ENCODE measurements at places on chromosomes 6 and 20.

DNA sequence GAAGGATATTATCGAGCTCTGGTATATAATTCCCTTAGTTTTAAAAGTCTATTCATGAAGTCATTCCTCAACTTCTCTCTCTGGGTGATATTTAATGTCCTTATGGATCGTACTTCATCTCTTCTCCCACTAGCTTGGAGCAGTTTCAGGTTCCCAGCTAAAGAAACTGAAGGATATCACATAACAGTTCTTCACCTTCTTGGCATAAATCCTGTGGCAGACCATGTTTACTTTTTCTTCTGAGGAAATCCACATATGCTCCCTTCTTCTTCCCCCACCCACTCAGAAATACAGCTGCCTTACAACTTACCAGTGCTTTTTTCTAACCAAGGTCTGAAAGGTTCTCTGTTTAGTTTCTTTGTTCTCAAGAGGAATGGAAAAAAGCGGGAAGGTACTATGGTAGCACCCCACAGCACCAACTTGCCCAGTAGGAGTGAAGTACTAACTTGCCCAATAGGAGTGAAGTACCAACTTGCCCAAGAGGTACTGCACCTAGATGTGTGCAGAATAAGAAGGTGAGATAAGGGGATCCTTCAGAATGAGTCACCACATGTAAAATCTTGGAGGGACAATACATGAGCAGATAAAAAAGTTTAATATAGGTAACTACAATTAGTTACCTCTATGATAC lies 53.1 kb downstream of the TSPYL4 start:
- DNase-seq, result no peak

DNA sequence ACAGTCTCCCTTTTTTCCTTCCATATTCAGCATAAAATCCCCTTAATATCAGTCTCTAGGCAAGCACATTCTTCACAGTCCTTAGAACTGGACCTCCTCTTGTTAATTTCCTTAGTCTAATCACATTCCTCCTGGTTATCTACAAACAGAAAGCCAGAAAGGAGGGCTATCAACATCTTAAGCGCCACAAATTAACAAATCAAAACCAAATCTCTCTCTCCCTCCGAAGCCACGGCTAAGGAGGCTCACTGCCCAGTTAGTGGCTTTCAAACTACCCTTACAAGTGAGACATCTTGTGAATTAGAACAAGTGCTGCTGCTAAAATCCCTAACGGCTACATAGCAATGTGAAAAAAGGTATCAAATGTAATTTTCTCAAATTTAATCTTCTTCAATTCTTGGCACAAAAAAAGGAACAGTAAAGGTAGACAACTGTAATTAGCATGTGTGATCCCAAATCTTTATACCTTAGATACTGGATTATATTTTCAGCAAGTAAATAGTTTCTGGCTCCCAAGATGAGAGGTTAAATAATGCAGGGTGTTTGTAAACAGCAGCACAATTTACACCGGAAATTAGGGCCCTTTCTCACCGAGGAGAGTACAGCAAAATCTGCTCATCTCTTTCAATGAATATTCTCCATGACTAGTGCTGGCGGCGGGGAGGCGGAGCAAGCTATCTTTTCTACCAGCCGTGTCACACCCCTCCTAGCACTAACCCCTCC lies 1.4 kb upstream of the TRIM39 start:
- peak; percentile 94 for DNase-seq

- no peak for DNase-seq
These were observed 35.7 kb downstream of the CITED2 start for GRCh38 chr6:139338795-139339194.

- peak; percentile 59 for DNase-seq
These were observed 2.8 kb upstream of the RNASET2 start for GRCh38 chr6:166958926-166959861.

DNA sequence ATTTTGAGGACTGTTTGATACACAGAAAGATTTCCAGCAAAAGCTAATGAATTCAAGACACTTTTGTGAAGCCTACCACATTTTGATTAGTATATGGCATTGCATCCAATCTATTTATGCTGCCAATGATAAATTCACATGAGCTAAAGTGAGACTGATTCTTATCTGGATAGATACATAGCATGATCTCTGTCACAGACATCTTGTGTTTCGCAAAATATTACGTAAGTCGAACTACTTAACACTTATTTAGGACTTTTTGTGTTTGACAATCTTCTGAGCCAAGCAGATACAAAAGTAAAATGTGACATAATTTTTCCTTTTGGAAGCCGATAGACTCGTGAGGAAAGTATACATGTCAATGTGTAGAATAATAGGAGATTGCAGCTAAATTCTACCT lies 251.6 kb downstream of the HACE1 start:
- no peak for DNase-seq

- DNase-seq, result no peak
These were observed 107.3 kb downstream of the SLX4IP start for GRCh38 chr20:10542442-10542841.

DNA sequence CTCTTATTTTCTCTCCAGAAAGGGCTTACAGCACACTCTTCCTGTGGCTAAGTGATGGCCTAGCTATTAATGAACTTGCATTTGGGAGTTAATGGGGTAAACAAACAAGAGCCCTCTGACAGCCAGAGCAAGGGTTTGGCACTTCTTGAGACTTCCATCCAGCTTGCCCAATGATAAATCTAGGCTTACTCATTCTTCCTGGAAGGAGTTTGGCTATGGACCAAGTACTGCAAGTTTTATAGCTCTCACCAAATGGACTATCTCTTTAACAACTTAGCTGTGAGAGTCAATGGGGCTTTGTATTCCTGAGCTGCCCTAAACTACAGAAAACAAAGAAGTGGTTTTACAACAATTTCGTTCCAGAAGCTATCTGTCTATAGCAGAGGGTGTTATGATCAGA lies 16.7 kb upstream of the PI3 start:
- no peak for DNase-seq

GRCh38 chr20:137668-138490 lies 4.5 kb upstream of the DEFB126 start:
- peak; percentile 15 for DNase-seq

- no peak for DNase-seq
These were observed 123.0 kb upstream of the AKIRIN2 start for GRCh38 chr6:87824958-87825491.

GRCh38 chr20:37777988-37778659 lies 84.3 kb downstream of the CTNNBL1 start:
- DNase-seq, result no peak

- no peak for DNase-seq
These were observed 601.5 kb upstream of the NRSN1 start for GRCh38 chr6:23524548-23524947.

GRCh38 chr6:130982135-130982534 lies 80.9 kb downstream of the EPB41L2 start:
- no peak for DNase-seq

GRCh38 chr20:59258221-59258621 lies 42.2 kb upstream of the EDN3 start:
- peak; percentile 14 for DNase-seq

- DNase-seq, result no peak
These were observed 85.8 kb upstream of the CCDC167 start for GRCh38 chr6:37585523-37585905.

GRCh38 chr6:28974505-28974904 lies 30.6 kb downstream of the ZNF311 start:
- no peak for DNase-seq

DNA sequence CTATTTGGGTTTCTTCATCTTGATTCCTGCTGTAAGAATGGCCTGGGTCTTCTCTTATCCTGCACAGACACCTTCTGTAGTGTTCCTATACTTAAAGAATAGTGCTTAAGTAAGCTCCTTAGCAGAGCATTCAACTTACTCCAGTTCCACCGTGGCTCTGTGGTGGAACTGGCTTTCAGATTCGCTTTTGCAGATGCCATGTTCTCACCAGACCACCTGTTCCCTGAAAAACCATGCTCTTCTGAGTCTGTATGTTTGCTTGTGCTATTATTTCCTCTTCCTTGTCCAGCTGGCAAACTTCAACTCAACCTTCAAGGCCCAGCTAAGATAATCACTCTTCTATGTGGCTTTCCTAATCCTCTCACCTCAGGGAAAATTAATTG lies 4.9 kb downstream of the ELMO2 start:
- DNase-seq, result no peak

GRCh38 chr6:157401734-157402338 lies 20.8 kb downstream of the ZDHHC14 start:
- DNase-seq, result no peak

- DNase-seq, result peak; percentile 98
These were observed at the start of gene SERINC3 for GRCh38 chr20:44521484-44522481. SERINC3 (minus strand) TSS chr20:44522070; CDS start chr20:44521951, 119 bp downstream.

GRCh38 chr20:48098866-48099265 lies 313.6 kb upstream of the SULF2 start:
- DNase-seq, result no peak

DNA sequence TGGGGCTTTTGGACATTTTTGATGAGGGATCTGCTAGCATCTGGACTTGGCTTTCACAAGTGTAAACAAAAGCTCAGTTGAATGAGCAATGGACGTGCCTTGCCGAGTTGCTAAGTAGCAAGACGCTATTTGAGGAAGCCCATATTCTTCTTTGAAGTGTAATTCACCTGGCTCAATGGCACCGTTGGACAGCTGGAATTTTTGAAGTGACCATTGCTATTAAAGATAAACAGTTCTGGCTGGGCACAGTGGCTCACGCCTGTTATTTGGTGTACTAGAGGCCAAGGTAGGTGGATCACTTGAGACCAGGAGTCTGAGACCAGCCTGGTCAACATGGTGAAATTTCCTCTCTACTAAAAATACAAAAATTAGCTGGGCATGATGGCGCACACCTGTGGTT lies 88.8 kb upstream of the SOX4 start:
- DNase-seq, result no peak

DNA sequence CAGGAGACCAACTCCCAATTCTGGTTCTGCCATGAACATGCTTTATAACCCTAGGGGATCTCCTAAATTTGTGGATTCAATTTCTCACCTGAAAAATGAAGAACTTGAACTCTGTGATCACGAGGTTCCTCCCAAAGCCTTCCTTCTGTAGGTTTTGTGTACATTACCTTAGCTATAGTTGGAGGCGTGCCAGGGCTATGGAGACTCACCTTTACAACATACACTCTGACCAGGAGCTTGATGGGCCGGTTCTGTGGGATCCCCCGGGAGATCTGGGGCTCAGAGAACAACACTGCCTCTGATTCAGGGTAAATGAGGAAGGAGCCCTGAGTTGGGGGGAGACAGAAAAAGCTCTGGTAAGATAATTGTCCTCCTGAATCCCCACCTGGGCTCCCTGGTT lies 34.1 kb downstream of the ERGIC3 start:
- no peak for DNase-seq

DNA sequence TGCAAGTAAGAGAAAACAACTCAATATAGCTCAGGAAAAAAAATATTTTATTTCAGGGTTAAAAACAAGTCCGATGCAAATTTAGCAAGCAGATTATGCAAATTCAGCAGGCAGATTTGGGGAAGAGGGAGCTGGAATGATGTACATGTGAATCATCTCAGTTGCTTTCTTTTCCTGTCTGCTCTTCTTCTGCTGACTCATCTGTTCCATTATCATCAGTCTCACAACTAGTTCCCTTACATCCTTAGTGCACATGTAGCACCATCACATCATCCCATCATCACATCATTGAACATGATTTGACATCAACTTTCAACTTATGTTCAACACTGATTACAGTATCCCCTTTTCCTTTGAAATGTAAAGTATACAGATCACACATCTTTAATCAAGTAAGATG lies 11.5 kb upstream of the DEFB113 start:
- no peak for DNase-seq

- no peak for DNase-seq
These were observed 477.2 kb downstream of the EYS start for GRCh38 chr6:65229825-65230224.

- no peak for DNase-seq
These were observed 16.4 kb downstream of the GABRR1 start for GRCh38 chr6:89200706-89201215.

GRCh38 chr20:43681991-43682410 lies 15.1 kb downstream of the MYBL2 start:
- peak; percentile 15 for DNase-seq

- DNase-seq, result peak; percentile 5
These were observed 36.8 kb upstream of the ZBP1 start for GRCh38 chr20:57656821-57657534.

DNA sequence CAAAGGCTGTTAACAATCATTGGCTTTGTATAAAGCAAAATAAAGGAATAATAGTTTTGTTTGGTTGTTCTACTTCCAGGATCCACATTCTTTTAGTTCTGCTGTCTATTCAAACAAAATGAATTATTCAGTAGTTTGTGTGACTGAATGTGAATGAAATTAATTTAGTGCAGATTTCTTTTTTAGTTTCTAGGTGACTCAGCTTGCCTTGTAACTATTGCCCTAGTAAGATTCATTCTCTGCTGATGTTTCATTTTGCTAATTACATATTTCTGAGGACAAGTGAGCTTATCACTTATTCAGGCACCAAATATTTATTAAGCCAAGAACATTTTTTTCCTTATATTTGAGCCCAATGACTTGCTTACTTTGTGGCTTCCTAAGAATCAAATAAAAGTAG lies 46.5 kb upstream of the RIPOR2 start:
- DNase-seq, result no peak

- DNase-seq, result no peak
These were observed 184.5 kb downstream of the SYNE1 start for GRCh38 chr6:152452639-152453038.

DNA sequence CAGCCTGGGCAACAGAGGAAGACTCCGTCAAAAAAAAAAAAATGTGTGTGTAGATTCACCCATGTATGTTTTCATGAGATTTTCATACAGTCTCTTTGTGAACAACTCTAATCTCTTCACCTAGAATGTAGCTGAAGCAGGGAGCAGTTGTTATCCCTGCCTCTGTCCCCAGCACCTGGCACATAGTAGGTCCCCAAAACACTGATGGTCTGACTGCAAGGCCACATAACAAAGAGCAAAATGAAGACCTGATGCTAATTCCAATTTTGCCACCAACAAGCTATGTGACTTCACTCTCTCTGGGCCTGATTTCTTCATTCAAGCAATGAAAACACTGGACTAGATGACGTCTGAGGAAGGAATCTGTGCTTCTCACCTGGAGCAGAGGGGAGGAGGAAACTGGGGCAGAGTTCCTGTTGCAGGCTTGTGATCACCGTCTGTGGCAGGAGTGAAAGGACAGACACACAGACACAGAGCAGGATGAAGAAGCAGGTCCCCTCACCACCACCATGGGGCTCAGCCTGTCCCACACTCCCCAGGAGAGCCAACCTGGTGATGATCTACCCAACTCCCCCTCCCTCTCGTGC lies 4.6 kb downstream of the SLC44A4 start:
- no peak for DNase-seq

DNA sequence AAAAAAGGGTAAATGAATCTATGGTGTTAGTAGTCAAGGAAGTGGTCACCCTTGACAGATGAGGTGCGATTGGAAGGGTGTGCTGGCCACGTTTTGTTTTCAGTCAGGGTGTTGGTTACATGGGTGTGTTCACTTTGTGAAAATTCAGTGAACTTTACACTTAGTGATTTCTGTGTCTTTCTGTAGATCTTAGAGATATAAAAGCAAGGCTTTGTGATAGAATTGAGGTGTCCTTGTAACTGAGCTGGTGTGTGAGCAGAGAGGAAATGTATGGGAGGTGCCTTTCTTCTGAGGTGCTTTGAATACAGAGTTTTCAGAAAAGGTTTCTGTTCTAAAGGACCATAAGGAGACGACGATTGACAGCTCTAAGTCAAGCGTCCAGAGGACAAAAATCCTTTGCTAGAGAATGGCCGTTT lies 90.5 kb downstream of the SAMD3 start:
- peak; percentile 79 for DNase-seq

- peak; percentile 37 for DNase-seq
These were observed 786 bp downstream of the ADRM1 start for GRCh38 chr20:62303340-62304226.

- peak; percentile 47 for DNase-seq
These were observed 14.7 kb downstream of the KLHL32 start for GRCh38 chr6:96939007-96939805.

- no peak for DNase-seq
These were observed 12.8 kb downstream of the RSPO3 start for GRCh38 chr6:127131275-127131674.

Data from activated CD4-positive, alpha-beta memory T cell treated with anti-CD3 and anti-CD28 coated beads for 36 hours (primary cell).